ENCODE measurements at places on chromosomes 4 and X.
A peak's percentile ranks its signal among the peaks of the same experiment; 100 is the strongest.

DNA sequence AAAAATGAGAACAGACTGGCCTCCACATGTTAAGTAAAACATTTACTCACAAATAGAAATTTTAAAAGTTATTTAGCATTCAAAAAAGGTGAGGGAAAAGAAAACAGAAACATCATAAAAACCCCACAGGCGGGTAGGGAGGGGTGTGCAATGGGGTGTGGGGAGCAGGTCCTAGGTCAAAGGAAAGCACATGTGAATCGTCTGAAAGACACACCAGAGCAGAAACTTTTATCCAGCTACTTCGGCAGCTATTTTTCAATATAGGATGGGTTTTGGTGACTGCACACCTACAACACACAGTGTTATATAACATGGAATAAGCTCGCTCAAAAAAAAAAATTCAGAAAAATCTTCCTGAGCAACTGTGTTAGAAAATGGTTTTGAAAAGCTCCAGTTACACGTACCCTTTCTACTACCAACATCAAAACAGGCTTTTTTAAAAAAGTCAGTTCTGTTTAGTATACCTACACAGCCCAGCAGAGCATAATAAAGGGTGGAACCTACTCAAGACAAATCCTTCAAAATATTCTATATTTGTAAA is 1.6 kb downstream of the OTUD4 start:
- no peak for DNase-seq

DNA sequence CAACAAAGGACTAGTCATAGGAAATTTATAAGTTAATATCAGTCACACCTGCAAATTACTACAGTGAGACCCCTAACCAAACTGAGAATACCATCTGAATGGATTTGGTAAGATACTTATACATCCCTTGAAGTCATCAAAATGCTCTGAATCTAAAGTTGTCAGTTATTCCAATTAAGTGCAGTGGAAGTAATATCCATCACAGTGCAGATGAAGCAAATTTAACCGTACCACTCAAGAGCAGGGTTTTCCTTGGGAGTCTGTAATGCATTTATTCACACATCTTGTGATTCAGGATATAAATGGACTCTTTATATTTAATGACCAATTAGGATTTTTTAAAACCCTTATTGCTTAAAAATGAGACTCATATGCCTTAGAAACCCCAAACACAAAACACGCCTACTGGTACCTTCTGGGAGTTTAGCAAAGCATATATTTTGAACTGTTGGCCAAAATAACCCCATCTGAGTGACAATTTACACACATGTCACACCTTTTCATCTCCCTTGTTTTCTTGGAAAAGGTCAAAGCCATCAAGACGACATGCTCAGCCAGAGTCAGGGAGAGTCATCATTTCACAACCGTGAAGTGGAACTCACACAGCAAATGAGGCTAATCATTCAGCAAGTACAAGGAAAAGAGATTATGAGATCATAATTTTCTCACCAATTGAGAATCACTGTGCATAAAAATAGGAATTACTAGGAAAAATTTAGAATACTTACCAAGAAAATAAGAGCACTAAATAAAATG is 303.7 kb downstream of the HNRNPD start:
- no peak for DNase-seq

DNA sequence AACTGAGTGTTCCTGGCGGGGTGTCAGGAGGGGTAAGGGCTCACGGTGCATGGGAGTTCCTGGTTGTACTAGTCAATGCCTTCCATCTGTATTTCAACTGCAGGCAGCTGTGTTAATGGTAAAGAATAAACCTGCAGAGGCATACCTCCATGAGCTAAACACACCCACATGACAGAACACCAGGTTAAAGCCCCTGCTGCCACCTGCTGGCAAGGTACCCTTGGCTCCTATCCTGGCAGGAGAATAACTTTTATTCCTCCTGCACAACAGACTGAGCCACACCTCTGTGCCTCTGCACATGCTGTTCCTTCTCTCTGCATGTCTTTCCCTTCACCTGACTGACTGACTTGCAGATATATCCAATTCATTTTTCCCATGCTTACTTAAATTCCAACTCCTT is 11.1 kb downstream of the ITIH6 start:
- no peak for DNase-seq

- no peak for DNase-seq
Measured at GRCh38 chr4:13092702-13093101, 391.4 kb downstream of the RAB28 start.

DNA sequence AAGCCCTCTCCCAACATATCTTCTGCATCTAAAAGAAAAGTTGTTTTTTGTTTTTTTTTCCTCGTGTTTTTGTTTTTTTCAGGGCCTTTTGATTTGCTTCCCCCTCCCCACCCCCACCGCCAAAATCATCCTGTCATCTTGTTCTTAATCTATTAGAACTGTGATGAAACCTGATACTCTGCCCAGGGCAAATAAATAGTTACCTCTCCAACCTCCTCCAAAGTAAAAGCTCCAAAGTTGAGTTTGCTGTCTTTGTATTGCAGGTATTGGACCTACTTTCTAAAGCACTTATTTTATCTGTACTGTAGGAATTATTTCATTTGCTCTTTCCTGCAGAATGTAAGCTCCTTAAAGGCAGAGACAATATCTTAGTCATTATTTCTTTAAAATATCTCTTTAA is 172.9 kb downstream of the SOWAHB start:
- no peak for DNase-seq

- peak; percentile 10 for DNase-seq
Measured at GRCh38 chrX:21683941-21684340, 25.8 kb upstream of the KLHL34 start.

GRCh38 chr4:88006956-88007303 is 505 bp upstream of the PKD2 start:
- DNase-seq: no peak

- DNase-seq: no peak
Measured at GRCh38 chrX:56231537-56232090, 542 bp upstream of the KLF8 start.

DNA sequence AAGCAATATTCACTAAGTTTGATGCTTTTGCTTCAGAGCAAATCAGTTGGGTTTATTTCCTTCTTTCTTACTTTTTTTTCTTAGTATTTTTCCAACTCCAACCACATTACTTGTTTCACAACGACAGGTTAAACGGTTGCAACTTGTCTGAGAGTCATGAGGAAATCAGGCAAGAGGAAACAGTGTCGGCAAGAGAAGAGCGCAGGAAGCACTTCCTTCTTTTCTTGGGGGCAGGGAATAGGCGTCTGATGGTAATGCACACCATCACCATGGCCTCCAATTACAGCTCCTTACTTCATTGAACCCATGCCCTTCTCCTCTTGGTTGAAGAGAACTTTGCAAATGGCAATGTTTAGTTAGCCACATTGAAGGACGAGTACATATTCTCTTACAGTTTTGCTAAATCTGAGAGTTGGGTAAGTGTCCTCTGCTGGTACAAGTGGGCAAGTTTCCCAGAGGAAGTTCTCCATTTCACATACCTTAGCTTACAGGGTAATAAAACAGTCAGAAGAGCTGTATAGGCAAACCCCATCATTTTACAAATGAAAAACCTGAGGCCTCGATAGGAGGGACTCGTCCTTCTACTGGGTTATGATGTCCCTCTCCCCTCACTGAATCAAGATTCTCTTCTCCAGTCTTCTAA is 8.3 kb upstream of the CXCL8 start:
- DNase-seq: no peak

DNA sequence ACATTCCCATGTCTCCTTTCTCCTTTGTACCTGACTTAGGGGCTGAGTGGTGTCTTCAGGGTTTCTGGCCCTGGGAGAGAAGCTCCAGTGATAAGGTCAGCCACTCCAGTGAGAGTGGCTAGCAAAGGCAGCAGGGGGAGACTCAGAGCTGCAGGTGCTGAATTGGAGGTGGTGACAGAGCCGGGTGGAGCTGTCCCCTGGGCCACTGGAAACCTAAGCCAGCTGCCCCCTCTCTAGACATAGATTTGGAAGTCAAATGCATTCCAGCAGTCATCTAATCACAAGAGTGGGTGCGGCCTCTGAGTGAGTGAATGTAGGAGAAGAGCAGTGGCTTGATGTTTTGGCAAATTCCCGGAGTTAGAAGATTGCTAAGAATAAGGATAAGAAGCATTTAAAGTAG is 28.5 kb downstream of the TRIM2 start:
- no peak for DNase-seq

Data from GM04504 (cell line).